Stimulated activated CD8-positive, alpha-beta memory T cell treated with anti-CD3 and anti-CD28 coated beads, Interleukin-2, amount 100 ng/mL, for 1 hour (primary cell): ENCODE measurements at places on chromosomes 4 and X.

GRCh38 chr4:101256222-101256621, 91.1 kb downstream of the PPP3CA start:
- DNase-seq: no peak

- no peak for DNase-seq
Observed at GRCh38 chr4:158541506-158541905, 19.8 kb downstream of the RXFP1 start.

DNA sequence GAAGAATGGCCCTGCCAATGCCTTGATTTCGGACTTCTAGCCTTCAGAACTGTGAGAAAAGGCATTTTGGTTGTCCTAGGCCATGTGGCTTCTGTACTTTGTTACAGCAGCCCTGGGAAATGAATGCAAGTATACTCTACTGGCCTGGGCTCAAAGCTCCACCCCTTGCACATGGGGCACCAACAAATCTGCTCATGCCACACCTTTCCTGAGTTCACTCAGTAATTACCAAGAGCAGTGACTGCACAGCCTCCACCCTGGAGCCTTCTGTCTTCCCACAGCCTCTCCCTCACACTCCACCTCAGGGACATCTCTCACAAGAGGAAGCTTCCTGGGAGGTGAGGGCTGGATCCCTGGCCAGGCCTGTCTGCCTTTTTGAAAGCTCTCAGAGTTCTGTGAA, 29.1 kb upstream of the GAB1 start:
- no peak for DNase-seq

DNA sequence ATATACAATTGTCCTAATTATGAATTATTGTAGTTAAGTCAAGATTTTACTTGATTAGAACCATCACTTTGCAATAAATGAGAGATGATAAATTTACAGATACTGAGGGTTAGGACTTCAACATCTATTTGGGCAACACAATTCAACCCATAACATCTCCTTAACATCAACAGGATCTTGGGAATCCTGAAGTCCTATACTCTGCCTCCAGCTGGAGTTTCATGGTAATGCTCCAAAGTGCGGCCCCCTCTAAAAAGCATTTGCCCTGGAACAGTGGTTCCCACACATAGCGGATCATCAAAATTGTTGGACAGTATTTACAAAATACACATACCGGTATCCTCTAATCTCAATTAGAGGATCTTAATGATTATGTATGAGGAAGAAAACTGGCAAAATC, 618.6 kb downstream of the CENPC start:
- no peak for DNase-seq

DNA sequence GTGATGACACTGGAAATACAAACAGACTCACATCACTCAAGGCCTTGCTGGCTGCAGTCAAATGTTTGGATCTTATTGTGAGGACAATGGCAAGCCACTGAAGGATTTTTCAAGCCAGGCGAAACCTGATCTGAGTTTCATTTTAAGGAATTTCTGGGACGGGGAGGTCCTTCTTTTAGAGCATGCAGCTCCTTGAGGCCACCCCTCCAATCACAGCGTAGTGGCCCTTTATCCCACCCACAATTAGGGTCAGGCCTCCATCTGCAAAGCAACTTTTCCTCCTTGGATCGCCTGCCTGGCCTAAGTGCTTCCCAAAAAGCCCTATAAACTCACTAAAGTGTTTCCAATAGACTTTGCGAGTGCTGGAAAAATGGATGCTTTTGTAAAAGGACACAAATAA, 115.5 kb downstream of the EFHC2 start:
- no peak for DNase-seq

- DNase-seq: no peak
Observed at GRCh38 chrX:3216581-3217180, 129.8 kb downstream of the MXRA5 start.

DNA sequence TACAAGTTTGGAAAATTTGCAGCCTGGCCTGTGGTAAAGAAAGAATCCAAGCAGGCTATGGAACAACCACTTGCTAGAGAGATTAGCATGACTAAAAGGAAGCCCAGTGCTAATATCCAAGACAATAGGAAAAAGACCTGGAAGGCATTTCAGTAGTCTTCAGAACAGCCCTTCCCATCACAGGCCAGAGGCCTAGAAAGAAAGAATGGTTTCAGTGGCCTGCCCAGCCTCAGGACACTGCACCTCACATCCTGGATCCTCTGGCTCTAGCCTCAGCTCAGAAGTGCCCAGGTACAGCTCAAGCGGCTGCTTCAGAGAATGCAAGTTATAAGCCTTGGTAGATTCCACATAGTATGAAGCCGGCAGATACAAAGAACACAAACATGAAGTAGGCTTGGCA, 449.8 kb upstream of the AR start:
- DNase-seq: no peak

- DNase-seq: no peak
Observed at GRCh38 chr4:184671101-184671500, 21.6 kb downstream of the PRIMPOL start.

DNA sequence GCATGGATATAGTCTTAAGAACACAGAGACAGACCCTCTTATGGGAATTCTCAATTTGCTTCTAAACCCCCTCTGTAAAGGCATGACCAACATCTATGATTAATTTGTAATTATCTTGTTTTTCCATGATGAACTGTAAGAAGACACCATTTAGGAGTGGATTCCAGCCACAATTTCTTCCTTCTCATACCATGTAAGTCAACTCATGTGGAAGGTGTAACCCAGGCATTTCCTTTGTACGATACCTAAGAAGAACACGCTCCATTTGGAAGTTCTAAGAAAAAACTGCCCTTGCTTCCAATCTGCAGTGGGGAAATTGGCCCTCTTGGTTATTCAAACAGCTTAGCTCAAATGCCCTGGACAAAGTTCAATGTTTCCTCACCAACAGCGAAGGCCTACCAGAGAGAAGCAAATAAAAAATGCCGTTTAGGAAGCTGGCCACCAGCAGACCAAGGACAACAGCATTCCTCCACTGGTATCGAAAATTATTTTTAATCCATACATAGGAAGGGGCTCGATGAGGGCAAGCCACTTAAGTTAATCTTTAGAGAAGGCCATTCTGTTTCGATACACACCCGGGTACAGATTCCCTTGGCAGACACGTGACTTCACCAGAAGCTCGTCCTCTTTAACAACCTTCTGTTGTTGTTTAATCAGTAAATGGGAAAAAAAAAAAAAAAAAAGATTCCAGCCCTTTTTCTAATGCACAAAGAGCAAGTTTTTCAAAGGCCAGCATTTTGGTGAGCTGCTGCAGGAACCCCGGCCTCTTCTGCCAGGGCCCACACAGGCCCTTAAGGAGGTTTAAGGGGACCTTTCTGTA, 2.6 kb downstream of the DHRSX start:
- no peak for DNase-seq

- DNase-seq: no peak
Observed at GRCh38 chrX:38233891-38234667, 13.4 kb upstream of the SRPX start.

GRCh38 chr4:129429581-129430320, 333.8 kb downstream of the C4orf33 start:
- DNase-seq: no peak

DNA sequence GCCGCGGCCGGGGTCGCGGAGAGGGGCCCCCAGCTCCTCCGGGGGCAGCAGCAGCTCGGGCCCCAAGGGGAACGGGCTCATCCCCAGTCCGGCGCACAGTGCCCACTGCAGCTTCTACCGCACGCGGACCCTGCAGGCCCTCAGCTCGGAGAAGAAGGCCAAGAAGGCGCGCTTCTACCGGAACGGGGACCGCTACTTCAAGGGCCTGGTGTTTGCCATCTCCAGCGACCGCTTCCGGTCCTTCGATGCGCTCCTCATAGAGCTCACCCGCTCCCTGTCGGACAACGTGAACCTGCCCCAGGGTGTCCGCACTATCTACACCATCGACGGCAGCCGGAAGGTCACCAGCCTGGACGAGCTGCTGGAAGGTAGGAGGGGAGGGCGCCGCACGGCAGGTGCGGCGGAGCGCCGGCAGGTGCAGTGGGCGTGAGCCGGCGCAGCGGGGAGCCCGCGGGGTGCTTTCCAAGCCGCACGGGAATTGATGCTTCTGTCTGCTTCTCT, 886 bp downstream of the DCLK2 start:
- no peak for DNase-seq

- no peak for DNase-seq
Observed at GRCh38 chr4:76563454-76564122, 128.6 kb downstream of the SHROOM3 start.

DNA sequence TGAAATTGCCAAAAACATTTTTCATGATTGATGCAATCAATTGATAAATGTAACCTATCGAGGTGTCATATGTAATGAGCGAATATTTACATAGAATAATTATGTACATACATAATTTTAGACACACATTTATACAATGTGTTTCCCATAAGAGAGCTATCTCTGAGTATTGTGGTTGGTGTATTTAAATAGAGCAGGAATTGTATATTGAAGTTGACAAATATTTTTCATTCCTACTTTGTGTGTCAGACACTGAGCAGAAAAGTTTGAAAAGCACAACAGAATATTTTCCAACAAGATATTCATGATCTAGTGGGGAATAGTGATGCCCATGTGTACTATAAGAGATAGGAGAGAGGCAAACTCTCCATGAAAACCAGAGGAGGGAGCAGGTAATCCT, 295.2 kb downstream of the ANKRD50 start:
- DNase-seq: no peak

- no peak for DNase-seq
Observed at GRCh38 chr4:3767570-3768288, 1.5 kb downstream of the ADRA2C start.

DNA sequence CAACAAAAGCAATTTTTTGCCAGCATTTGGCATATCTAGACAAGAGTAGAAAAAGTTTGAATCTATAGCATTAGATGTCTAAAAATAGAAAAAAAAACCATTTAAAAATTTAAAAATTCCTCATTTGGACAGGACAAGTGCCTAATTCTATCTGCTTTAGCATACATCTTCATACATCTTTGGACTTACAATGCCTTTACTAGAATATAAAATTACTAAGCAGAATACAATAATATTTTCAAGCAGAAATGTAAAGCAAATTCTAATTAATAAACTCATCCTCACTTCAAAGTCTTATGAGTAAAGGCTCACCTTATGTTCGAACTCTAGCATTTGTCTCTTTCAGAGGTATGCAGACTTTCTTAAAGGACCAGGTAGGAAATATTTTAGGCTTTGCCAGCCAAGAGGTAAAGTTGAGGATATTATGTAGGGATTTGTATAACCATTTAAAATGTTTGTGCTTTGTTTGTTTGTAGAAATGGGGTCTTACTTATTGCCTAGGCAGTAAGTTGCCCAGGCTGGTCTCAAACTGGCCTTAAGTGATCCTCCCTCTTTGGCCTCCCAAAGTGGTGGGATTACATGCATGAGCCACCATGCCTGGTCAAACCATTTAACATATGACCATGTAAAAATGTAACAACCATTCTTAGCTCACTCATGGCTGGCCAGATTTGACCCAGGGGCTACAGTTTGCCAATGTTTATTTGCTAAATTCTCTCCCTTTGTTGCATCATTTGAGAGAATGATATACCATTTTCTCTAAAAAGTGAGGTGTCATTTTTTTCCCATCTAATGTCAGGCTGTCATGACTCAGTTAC, 29.1 kb downstream of the UGDH start:
- no peak for DNase-seq

DNA sequence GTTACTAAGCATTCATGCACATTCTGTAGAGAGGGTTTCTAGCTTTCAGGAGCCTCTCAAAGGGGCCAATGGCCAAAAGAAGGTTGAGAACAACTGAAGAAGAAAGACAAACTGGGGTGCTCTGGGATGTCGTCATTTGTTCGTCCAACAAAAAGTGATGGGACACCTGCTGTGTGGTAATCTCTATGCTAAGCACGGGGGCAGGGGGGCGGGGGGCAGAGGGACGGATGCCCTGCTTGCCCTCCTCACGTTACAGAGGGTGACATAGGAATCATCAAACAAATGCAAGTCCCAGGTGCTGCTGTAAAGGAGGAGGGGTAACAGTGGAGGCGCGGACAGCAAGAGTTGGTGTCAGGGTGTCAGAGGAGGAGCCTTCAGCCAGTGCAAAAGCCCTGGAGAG, 12.8 kb upstream of the CRMP1 start:
- no peak for DNase-seq

DNA sequence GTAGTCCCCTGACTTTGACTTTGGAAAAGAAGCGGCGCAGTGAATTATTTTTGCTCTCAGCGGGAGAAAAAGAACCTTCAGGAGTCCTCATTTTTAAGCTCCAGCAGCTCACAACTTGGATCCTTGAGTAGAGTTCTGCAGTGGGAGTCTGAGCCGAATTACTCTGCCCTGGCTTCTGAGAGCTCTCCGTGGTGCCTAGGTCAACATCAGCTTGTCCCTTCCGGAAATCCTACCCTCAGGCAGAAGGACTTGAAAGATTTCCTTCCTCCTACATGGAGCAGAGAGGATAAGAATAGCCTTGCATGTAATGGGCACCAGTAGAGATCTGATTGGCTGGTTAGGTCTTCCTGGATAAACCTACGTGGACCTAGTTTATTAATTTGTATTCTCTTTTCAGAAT, 549.7 kb upstream of the TENM3 start:
- no peak for DNase-seq

GRCh38 chr4:80732010-80732409, 298.5 kb upstream of the BMP3 start:
- DNase-seq: no peak

GRCh38 chrX:145552643-145553042, 265.0 kb upstream of the SLITRK2 start:
- no peak for DNase-seq

DNA sequence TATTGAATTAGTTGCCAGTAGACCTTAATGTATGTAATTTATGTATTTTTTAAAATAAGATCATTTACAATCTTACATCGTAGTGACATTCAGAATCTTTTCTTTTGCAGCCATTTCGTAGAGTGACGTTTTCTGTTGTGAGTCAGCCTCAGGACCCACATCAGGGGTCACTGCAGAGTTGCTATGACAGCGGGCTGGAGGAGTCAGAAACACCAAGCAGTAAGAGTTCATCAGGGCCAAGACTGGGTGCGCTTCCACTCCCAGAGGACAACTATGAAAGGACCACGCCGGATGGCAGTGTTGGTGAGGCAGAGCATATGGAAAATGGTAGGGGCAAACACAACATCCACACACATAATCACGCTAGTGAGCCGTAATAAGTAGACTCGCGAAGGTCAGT, 199.9 kb downstream of the PCDH7 start:
- no peak for DNase-seq

- no peak for DNase-seq
Observed at GRCh38 chr4:186844059-186844681, 120.5 kb upstream of the FAT1 start.
